Muscle of leg (tissue), 16 donors: ENCODE measurements at places on chromosomes 16 and 17. TPM values are rescaled to one million over a fixed set of nuclear protein-coding genes. Genes with fewer than 3 reads are reported as not detected.

DNA sequence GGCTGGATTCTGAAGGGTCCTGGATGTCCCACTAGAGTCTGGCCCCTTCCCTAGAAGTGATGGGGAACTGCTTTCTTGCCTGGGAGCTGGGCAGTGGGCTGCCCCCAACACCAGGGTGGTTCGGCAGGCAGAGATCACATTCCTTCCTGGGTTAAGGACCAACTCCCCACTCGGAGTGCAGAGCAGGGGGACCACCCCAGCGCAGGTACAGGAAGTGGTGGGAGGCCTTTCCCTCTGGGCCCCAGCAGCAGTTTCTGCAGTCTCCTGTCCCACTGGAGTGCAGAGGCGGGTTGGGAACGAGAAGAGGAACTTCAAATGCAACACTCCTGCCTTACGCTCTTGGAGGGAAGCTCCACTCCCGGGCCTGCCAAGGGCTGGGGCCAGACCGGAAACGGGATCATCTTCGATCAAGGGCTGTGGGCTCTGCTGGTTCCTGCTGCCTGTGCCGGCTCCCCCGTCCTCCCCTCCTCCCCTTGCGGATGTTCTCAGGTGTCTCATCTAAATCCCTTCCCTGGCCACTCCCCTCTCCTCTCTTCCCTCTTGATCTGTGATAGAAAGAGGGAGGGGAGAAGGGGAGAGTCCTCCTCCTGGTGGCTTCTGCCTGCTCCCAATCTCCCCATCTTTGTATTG, 9.0 kb upstream of the NGFR start:
- DNase-seq = peak; percentile 83

DNA sequence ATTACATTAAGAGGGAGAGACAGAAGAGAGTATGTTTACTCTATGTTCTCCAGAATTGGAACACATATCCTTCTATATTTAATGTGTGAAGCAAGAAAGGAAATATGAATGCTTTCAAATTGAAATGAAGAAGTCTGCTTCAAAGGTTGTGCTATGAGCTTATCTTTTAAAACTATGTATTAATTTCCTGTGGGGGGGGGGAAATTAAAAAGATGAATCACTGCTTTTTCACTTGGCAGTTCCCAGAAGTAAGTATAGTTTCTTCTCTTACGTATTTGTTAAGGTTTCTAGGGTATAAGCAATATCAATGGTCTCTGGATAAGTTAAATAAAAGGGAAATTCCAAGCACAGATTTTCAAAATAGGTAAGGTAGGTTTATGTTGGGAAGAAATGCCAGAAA, 7.0 kb downstream of the TERF2 start:
- DNase-seq = no peak

GRCh38 chr17:78341559-78342448, 18.1 kb downstream of the SOCS3 start:
- DNase-seq = peak; percentile 92

- DNase-seq = no peak
Observed at GRCh38 chr16:68365167-68365817, 54.5 kb downstream of the PRMT7 start.

- DNase-seq = peak; percentile 89
Observed at GRCh38 chr16:1042866-1043265, 29.7 kb upstream of the SSTR5 start.

- DNase-seq = peak; percentile 64
Observed at GRCh38 chr17:63961355-63962212, 11.1 kb downstream of the SCN4A start.

DNA sequence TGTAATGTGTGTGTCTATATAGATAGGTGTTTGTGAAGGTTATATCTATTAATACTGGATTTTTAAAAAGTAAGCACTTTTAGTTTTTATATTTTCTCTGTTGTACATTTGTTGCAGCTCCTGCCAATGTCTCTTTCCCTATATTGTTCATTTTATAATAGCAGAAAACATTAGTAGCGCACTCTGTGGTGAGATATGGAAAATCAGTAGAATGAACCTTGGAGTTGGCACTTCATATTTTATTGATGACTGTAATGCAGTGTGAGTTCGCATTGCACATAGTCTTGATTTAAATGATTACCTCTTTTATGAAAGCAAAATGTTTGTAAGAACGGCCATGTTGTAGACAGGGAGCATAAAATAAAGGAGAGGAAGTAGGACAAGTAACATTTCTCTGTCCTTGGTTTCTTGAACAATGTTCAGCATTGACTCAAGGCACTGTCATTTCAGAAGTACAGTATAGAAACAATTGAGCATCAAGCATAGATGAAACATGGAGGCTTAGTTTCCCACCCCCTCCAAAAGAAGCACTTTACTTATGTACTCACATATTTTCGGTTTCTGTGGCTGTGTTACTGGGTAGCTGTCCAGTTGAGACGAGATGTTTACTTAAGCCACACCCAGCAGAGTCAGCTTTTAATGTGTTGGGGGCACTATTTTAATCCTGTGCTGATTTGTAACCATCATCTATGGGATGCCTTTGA, 74.0 kb downstream of the TANC2 start:
- peak; percentile 37 for DNase-seq

COASY gene
- total RNA-seq = 13.0 TPM

CFAP119 gene
- 1.8 TPM for total RNA-seq

GRCh38 chr17:570388-570787, 144.3 kb downstream of the VPS53 start:
- no peak for DNase-seq

DNA sequence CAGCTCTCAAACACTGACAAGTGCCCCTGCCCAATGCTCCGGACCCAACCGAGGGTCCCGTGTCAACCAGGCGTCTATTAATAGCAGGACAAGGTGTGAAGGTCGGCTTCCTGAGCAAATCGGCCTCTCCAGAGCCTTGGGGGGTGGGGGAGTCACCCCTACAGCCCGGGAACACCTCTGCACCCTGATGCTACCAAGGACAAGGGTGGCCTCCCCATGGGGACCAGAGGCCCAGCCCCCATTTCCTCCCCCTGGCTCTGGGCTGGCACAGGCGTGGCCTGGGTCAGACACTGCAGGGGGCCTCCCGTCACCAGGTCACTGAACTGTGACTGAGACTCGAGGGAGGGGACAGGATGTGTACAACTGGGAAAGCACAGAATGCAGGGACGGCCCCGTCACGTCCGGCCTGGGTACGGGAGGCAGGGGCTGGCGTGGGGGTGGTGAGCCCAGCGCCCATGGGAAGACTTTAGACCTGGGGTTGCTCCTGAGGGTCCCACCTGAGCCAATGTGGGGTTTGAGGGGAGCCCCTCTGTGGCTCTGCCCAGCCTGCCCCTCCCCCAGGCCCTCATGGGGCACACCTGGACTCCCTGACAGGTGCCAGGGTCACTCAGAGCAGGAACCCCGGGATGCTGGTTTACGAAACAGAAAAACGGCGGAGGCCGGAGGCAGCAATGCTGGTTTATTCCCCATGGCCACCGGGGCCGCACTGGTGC, 579 bp upstream of the CYBA start:
- DNase-seq = peak; percentile 62

PGAP6 gene
- 16.3 TPM for total RNA-seq

SLC7A6 gene
- 6.5 TPM for total RNA-seq

DNA sequence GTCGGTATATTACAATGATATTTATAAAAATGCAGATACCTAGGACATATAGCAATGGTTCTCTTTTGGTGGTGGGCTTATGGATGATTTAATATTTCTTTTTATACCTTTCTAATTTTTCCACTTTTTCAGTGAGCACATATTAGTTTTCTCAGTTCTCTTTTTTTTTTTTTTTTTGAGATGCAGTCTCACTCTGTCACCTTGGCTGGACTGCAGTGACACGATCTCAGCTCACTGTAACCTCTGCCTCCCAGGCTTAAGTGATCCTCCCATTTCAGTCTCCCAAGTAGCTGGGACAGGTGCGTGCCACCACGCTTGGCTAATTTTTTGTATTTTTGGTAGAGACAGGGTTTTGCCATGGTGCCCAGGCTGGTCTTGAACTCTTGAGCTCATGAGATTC, 15.1 kb downstream of the MAP3K14 start:
- DNase-seq = no peak

DNA sequence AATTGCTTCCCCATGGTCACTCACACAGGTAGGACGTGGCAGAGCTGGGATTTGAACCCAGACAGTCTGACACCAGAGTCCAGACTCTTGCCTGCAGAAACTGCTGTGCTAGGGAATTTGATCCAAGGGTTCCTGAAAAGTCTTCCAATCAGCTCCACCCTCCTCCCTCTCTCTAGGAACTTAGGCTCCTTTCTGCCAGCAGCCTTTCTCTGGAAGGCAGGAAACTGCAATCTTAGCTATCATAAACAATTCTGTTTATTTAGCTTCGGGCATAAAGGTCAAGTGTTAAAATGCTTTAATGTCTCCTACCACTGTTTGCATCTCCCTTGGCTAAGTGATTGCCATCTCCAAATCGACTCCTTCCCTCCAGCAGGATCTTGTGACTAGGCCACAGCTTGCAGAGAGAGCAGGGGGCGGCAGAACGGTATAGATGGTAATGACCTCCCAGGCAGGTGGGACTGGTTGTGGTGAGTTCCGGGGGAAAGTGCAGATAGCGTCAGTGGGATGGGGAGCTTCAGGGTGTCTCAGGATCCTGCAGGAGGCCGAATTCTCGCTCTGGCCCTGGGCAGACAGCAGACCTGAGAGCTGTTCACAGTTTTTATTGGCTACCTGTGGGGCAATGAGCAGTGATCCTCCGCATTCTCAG, 882.4 kb upstream of the EEF2KMT start:
- DNase-seq = no peak

GRCh38 chr16:11088831-11089230, 144.5 kb downstream of the CLEC16A start:
- no peak for DNase-seq

AOC3 gene
- total RNA-seq = 6.9 TPM

BCO1 gene
- not detected for total RNA-seq

DNA sequence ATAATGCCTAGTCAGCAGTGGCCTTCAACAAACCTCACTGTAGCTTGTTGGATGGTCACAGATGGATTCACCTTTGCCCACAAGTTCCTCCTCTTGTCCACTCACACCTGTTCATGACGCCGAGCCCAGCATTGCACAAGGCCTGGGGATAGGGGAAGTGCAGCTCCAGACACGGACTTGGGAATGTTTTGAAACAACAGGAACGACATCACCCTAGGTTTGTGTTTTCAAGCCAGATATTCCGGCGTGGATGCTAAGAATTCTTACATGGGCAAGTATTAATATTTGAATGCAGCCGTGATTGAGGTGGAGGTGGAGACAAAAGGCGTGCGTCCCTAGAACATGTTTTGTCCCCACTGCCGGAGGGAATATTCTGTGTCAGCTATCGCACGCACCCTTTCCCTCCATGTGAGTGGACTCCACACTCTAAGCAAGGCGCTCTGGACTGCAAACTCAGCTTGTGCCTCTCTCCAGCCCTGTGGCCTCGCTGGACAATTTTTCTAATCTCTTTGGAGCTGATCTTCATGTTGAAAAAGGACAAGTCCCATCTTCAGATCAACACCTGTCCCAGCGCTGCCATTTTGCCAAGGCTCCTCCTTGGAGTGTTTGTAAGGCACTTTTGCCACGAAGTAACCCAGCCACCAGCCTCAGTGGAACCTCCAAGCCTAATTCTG, 2.0 kb upstream of the BANP start:
- DNase-seq = peak; percentile 16

DNA sequence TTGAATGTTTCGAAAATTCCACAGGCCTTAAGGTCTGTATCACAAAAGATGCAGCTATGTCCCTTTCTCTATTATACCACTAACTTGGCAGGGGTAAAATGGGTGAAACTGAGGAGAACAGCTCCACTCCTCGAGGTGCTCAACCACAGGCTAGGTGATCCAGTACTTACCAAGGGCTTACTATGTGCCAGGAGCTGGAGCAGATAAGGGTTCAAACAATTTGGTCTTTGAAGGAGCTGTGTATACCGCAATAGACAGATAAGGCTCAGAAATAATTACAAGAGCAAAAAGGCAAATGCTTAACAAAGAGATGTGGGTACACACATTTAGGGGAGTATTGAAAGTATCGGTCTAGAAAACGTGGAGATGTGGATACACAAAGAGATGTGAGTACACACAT, 1.5 kb downstream of the XPO6 start:
- DNase-seq = no peak

- no peak for DNase-seq
Observed at GRCh38 chr17:53627511-53627910, 195.2 kb upstream of the KIF2B start.

MYO15A gene
- 0.58 TPM for total RNA-seq

NLK gene
- 9.7 TPM for total RNA-seq

DNA sequence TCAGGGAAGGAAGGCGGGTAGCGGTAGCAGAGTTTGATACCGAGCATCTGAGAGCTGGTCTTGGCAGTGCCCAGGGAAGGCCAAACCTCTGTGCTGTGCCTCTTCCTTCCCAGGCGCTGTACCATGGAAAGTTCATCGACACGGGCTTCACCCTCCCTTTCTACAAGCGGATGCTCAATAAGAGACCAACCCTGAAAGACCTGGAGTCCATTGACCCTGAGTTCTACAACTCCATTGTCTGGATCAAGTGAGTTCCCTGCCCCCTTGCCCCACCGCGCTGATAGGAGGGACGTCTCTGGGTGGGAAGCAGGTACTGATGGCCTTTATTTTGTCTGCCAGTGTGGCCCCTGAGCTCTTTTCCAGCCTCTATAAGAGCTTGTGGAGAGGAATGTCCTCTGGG, 15.4 kb upstream of the CLEC18A start:
- no peak for DNase-seq

GRCh38 chr17:49853470-49854015, 5.7 kb upstream of the TAC4 start:
- DNase-seq = no peak

COPS3 gene
- total RNA-seq = 80.7 TPM

- DNase-seq = no peak
Observed at GRCh38 chr16:89052890-89053724, 40.5 kb upstream of the ACSF3 start.

DNA sequence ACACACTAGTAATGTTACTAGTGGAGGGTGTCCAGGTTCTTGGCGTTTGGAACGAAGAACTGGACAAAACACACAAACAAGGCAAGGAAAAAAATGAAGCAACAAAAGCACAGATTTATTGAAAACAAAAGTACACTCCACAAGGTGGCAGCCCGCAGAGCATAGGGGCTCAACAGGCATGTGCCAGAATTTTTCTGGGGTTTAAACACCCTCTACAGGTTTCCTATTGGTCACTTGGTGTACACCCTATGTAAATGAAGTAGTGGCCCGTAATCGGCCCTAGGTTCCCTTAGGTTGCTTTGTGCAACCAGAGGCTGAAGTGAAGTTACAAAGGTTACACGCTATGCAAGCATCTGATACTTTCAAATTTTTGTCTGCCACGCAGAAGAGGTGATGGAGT, 8.1 kb downstream of the OR2C1 start:
- DNase-seq = no peak
